ENCODE measurements at places on chromosomes 1 and 21. TPM values are rescaled to one million over a fixed set of nuclear protein-coding genes. Genes with fewer than 3 reads are reported as not detected.

MIXL1 gene
- 2.6 TPM for total RNA-seq

GRCh38 chr1:2643414-2644077 lies 10.7 kb upstream of the MMEL1 start:
- DNase-seq, result no peak

- no peak for DNase-seq
Observed at GRCh38 chr1:242787968-242788367, 263.5 kb upstream of the PLD5 start.

DNA sequence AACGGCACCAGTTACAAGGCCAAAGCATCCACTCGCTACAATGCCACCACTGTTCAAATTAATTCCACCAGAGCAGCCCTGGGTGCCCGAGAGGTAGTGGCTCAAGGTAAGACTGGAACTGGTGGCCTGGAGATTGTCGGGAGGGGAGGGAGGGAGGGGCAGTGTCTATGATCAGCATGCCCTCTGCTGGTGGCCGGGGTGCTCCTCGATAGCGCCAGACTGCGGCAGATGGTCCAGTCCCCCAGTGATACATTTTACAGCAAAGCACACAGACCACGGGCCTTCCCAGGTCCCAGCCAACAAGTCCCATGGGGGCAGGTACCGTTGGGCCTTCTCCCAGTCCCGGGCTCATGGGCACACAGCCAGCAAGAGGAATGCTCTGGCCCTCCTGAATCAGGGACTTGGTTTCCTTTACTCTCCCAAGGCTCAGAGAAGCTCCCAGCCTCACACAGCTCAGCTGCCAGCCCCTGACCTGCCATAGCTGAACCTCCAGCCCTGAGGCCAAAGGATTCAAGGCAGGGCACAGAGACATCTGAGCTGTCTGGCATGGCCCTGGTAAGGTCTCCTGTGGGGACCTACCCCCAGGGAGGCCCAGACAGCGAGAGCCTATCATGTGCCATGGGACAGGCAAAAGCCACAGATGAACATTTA lies 15.3 kb downstream of the ACOT7 start:
- DNase-seq, result peak; percentile 72

DNA sequence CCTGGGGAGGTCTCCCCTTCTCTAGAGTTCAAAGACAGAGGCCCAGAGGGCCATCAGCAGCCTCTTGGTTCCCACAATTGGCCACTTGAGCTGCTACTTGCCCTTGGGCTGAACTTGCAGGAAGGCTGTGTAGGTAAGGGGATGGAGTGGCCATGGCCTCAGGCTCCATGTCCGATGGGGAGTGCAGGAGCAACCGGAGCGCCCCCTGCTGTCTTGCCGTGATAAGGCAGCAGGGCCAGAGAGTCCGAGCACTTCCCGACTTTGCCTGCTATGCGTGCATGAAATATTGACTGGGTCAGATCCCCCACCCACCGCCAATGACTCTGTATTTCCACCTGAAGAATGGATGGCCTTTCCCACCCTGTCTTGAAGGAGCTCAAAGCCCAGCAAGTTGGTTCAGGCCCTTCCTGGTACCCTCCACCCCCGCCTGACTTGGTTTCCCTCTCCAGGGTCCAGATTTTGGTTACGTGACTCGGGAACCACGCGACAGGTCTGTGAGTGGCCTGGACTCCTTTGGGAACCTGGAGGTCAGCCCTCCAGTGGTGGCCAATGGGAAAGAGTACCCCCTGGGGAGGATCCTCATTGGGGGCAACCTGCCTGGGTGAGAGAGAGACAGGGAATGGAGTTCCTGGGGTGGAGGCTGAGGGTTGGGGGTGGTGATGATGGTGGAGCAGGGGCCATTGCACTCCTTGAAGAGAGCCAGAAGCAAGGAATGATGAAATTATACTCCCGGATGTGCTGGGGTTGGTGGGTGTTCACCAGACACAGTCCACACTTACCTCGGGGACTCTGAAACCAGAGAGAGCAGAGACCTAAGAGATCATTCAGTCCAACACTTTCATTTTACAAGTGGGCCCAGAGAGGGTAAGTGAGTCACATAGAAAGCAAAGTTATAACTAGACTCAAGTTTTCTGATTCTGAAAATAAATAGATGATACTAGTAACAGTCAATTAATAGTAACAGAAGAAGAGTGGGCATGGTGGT lies 25.6 kb downstream of the PADI3 start:
- DNase-seq, result peak; percentile 75
